DMS79 treated with DMSO at 0.1 percent for 48 hours (cell line): ENCODE measurements at places on chromosomes 4 and X.

- no peak for DNase-seq
These were observed 418 bp downstream of the TAB3 start for GRCh38 chrX:30888526-30889146.

GRCh38 chr4:150012851-150013360 is 65.3 kb upstream of the DCLK2 start:
- DNase-seq = no peak

DNA sequence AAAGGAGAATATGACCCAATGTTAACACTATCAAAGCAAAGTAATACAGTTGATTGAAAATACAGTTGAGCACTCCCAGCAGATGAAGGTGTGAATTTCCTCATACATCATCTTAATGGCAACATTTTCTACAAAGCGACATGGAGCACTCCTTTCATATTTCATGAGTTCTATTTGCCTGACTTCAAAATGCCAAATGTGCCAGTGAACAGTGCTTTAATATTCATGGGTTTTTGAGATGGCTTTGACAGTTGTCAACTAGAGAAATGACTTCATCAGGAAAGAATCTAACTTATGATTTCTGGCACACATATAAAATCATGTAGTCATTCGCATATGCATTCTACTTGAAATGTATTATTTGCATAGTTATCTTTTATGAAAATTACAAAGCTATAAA is 222.4 kb downstream of the GALNTL6 start:
- no peak for DNase-seq

DNA sequence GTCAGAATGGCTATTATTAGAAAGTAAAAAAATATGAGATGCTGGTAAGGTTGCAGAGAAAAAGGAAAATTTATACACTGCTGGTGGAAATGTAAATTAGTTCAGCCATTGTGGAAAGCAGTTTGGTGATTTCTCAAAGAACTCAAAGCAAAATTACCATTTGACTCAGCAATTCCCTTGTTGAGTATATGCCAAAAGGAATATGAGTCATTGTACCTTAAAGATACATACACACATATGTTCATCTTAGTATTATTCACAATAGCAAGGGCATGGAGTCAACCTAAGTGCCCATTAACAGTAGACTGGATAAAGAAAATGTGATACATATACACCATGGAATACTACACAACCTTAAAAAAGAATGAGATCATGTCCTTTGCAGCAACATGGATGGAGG is 148.2 kb downstream of the COMMD8 start:
- DNase-seq = no peak

GRCh38 chr4:93786149-93786548 is 42.4 kb upstream of the ATOH1 start:
- no peak for DNase-seq

GRCh38 chr4:183329954-183330742 is 7.9 kb upstream of the CLDN24 start:
- DNase-seq = no peak

- no peak for DNase-seq
These were observed 218.5 kb downstream of the CCSER1 start for GRCh38 chr4:90345549-90346215.

- DNase-seq = no peak
These were observed 277.1 kb downstream of the KLHL13 start for GRCh38 chrX:117839544-117839943.

- DNase-seq = no peak
These were observed 462.4 kb downstream of the TLL1 start for GRCh38 chr4:166335256-166335938.

DNA sequence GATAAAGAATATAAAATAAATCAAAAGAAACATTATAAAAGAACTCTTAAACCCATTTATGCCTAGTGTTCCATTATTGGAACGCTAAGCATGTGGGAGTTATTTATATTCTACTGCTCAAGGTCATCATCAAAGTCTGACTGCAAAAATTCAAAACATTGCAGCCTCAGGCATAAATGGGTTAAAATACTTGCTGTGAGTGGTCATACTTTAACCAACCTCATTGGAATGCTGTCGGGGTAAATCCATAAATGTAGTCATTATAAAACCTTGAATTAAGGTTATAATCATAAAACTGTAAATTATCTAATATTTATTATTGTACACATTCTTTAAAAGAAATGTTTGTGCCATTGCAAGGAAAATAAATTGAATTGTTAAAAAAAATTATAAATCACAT is 55.0 kb downstream of the RPS6KA6 start:
- no peak for DNase-seq

DNA sequence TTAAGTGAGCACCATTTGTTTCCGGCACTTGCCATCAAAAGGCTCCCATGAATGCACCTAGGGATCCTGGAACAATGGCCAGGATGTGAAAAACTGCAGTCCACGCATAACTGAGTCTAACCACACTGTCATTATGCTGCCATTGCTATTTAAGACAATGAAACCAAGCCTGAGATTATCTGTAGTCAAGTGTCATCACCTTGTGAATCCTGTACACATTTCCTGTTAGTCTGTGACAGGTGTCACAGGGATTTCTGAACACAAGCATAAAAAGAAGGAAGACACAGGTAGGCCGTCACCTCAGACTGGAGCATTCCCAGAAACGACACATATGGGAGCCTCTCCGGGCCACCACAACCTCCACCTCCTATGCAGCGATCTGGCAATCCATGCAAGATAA is 66.7 kb downstream of the HADH start:
- no peak for DNase-seq

GRCh38 chr4:143531380-143531779 is 17.9 kb downstream of the SMARCA5 start:
- DNase-seq = no peak

DNA sequence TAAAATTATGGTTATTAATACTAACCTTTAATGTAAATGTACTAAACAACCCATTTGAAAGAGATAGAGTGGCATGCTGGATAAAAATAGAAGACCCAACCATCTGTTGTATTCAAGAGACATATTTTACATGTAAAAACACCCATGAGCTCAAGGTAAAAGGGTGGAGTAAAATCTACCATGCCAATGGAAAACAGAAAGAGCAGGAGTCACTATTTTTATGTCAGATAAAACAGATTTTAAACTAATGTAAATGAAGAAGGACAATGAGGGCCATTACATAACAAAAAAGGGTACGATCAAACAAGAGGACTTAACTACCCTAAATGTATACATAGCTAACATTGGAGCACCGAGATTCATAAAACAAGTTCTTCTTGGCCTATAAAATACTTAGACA is 66.3 kb downstream of the ITM2A start:
- DNase-seq = no peak

DNA sequence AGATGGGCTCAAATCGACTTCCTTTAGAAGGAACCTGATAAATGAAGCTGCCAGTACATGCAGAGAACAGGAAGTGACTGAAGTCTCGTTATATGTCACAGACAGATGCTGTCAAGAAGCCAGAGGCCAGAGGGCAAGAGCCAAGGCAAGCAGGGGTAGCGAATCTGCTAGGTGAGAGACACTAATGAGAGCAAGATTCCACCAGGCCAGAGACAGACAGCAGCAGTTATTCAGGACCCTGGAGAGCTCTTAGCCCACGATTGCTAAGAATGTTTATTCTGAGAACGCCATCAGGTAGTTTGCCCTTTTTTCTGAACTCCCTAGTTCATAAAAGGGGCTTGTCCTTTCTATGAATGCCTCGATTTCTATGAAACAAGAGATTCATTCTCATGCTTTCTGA is 73.7 kb downstream of the BEND2 start:
- DNase-seq = no peak

- DNase-seq = no peak
These were observed 162.2 kb upstream of the ANXA10 start for GRCh38 chr4:167930166-167930565.

DNA sequence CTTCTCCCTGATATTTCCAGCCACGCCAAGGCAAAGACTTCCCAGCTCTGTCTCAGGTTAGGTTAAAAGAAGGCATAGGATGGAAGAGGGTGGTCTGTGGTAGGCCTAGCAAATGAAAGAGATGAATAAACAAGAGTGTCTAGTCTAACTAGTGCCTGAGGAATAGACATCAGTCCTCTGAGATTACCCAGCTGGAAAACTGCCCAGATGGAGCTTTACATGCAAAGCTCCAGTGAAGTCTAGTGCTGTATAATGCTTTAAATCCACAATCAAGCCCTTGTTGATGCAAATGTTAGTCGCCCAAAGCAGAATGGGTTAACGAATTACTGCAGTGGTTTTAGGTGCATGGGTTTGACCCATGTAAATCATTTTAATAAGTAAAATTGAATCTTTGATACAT is 24.8 kb upstream of the GUCY1B1 start:
- DNase-seq = no peak

DNA sequence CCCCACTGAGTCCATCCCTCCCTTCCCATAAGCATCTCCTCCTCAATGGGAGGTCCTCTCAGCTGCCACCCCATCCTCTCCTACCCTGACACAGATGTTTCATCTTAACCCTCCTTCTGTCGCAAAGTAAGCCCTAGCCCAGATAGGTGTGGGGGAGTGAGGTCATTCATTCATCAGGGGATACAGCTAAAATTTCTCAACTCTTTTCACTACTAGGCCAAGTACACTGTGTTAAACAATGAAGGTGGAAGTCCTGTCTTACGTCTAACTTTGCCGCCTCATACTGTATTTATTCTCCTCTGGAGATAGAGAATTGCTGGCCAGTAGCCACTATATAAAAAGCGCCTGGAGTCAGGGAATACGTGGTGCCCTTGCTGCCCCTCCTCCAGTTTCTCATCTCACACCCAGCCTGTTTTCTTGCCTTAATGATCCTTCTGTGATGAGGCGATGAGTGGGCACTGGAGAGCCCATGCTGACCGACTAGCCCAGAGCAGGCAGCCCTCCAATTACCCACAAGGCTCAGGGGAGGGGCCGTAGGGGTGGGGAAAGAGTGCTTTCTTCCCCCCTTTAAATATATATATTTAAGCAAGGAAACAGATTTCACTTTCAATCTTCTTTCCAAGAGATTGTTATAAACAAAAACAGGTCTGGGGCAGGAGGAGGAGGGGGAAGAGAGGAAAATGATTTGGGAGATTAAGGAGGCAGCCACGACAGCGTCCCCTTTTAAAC is 149.5 kb downstream of the PJA1 start:
- DNase-seq = no peak
